ENCODE measurements at places on chromosomes 13 and 19.

GRCh38 chr19:56155124-56155687, 14.1 kb downstream of the ZNF444 start:
- DNase-seq = no peak

GRCh38 chr19:18089726-18090125, 3.0 kb upstream of the IL12RB1 start:
- no peak for DNase-seq

GRCh38 chr13:109764470-109765291, 21.7 kb downstream of the IRS2 start:
- peak; percentile 40 for DNase-seq

GRCh38 chr19:30253581-30253996, 118.6 kb upstream of the ZNF536 start:
- peak; percentile 7 for DNase-seq

- DNase-seq = no peak
Observed at GRCh38 chr13:97631158-97631557, 197.2 kb downstream of the RAP2A start.

DNA sequence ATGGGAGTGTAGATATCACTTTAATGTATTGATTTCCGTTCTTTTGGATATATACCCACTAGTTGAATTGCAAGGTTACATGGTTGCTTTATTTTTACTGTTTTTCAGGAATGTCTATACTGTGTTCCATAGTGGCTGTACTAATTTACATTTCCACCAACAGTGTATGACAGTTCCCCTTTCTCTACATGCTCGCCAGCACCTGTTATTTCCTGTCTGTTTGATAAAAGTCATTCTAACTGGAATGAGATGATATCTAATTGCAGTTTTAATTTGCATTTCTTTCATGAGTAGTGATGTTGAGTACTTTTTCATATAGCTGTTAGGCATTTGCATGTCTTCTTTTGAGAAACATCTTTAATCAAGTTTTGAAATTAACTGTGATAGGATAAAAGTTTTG, 818.6 kb downstream of the SLITRK6 start:
- DNase-seq = no peak

DNA sequence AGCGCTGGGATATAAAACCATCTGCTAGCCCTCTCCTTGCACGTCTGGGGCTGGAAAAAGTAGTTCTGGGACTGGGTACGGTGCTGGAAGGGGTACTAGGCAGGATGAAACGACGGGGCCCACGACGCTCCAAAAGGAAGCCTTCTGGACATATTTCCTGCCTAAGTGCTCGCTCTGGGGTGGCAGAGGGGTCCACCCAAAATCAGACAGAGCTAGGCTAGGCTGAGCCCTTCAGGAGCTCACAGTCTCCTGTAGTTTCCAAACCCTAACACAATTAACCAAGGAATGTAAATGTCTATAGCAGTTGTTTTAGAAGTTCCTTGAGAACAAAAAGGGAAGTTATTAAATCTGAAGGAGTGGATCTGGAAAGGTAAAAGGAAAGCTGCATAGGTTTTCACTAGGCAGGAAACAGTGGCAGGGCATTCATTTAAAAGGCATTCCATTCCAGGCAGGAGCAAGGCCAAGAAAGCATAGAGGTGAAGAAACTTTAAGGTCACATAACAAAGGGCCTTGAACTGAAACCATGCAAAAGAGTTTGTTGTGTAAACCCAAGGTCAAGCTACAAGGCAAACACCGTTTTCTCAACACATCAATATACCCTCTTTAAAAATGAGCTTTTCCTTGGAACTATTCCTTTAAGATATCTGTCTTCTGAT, 634 bp upstream of the DIAPH3 start:
- DNase-seq = no peak

- DNase-seq = no peak
Observed at GRCh38 chr13:22031702-22032286, 360.9 kb downstream of the FGF9 start.

- DNase-seq = peak; percentile 70
Observed at GRCh38 chr19:54164369-54165068, 5.0 kb upstream of the LENG1 start.

GRCh38 chr13:42990291-42991232, 1.5 kb downstream of the EPSTI1 start:
- no peak for DNase-seq

DNA sequence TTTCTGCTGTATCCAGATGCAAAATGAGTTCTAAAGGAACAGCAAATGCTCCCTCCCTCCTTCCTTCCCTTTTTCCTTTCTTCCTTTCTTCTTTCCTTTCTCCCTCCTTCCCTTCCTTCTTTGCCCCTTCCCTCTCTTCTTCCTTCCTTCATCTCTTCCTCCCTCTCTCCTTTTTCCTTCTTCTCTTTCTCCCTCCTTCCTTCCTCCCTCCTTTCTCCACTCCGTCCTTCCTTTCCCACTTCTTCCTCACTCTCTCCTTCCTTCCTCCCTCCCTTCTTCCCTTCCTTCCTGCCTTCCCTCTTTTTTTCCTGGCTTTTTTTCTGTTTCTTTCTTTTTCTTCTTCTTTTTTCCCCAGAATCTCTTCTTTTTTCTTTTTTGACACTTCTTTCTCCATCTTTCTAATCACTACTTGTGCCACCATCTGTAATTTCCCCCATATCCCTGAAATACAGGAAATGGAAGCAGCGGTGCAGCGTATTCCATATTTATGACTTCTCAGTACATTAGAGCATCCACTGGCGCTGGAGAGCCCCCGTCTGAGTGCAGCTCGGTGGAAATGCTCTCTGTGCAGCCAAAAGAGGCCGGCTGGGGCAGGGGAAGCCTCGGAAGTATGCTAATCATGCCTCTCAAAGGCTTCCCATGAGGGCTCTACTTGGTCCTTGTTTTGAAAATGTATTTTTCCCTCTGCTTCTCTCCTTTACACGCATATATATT, 275.6 kb downstream of the TSHZ3 start:
- peak; percentile 22 for DNase-seq

DNA sequence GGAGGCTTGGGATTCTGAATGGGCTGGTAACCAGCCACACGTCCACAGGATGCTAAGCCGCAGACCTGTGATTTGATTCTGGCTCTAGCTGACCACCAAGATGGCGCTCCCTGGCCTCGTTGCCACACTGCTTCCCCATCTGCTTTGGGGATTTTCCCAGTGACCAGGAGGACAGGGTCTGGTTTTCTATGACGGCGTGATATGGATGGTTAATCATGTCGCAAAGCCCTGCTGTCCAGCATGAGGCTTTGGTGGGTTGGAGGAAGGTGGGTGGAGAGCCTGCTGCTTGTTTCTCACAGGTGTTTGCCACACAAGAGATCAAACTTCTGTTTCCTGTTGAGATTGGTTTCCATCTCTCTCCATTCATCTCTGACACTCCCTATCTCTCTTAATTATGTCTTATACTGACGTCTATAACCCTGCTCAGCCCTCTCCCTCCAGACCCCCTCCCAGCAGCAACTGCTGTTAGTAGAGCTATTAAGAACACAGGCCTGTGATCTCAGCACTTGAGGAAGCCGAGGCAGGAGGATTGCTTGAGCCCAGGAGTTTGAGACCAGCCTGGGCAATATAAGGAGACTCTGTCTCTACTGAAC, 102.7 kb downstream of the SIPA1L3 start:
- no peak for DNase-seq

DNA sequence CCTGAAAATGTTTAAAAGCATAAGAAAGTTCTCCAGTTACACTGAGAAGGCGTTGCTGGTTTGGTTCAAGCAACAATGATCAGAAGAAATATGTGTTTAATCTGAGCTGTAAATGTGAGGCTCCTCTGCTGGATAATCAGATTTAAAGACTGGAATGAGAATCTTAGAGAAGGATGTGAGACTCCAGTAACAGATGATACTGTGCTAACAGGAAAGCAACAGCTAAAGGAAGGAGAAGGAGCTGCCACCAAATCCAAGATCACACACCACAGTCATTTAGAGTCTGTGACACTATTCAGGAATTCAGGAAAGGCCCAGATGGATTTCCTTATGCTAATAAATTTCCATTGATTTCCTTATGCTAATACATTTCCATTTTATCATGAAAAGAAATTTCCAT, 16.9 kb downstream of the DCLK1 start:
- DNase-seq = no peak

DNA sequence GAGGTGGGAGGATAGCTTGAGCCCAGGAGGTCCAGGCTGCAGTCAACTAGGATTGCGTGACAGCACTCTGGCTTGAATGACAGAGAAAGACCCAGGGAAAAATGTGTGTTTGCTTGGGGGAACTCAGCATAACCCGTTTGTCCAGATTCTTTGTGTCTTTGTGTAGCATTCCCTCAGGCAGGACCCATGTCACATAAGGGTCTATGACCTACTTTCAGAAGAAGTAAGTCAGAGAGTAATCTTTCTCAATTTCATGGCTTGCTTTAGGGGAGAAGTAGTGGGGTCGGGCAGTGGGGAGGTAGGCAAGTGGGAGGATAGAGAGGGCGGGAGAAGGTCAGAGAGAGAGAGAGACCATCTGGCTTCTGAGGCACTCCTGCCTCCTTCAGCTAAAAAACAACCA, 11.9 kb upstream of the PSPC1 start:
- DNase-seq = no peak

GRCh38 chr19:51824281-51825005, 29.5 kb downstream of the FPR3 start:
- DNase-seq = peak; percentile 54
